ENCODE measurements at places on chromosomes 16 and 17.

DNA sequence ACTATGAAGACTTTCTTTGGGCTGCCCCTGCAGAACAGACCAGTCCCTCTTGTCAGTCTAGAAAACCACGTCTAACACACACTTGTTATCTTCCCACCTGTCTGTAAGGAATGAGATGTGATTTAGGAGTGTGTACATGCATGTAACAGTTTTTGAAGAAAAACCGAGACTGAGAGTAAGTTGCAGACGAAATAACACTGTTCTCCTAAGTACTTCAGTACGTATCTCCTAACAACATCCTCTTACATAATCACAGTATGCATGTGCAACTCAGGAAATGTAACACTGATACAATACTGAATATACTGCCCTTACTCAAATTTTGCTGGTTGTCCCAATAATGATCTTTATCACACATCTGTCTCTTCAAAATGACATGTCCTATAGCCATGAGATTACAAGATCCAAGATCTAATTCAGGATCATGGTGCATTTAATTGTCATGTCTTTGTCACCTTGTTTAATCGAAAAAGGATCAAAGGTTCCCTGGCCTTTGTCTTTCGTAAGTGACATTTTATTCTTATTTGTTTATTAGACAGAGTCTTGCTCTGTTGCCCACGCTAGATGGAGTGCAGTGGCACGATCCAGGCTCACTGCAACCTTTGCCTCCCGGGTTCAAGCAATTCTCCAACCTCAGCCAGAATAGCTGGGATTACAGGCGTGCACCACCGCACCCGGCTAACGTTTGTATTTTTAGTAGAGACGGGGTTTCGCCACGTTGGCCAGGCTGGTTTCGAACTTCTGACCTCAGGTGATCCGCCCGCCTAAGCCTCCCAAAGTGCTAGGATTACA is 25.6 kb downstream of the CREBBP start:
- DNase-seq, result no peak

- no peak for DNase-seq
Measured at GRCh38 chr17:79746889-79747507, 16.3 kb downstream of the ENPP7 start.

DNA sequence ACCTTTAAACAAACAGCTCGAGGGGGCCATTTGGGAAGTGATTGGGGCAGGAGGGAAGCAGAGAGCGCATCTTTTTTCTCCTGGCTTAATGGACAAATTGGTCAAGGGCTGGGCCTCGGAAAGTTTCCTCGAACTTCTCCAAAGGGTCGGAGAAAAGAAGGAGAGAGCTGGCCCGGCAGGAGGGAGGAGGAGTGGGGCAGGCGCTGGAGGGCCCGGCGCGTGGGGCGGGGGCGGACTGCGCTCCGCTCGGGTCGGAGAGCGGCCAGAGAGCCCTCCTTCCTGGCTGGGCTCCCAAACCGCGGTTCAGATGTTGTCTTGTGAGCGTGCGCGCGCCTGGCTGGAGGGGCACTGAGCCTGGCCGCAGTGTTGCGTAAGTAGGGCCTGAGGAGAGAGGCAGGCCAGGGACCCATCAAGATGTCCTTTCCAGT is 1.2 kb downstream of the MMP2 start:
- no peak for DNase-seq

DNA sequence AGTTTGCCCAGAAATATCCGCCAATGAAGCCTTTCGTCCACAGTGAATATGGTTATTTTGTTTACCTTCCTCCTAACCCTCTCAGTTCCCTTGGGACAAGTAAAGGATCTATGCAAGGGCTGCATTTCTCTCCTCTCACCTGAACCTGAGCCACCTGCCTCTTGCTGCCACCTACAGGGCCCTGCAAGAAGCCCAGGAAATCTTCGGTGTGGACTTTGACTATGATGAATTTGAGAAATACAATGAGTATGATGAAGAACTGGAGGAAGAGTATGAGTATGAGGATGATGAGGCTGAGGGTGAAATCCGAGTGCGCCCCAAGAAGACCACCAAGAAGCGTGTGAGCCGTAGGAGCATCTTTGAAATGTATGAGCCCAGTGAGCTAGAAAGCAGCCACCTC is 14.0 kb downstream of the SUPT6H start:
- DNase-seq, result no peak

DNA sequence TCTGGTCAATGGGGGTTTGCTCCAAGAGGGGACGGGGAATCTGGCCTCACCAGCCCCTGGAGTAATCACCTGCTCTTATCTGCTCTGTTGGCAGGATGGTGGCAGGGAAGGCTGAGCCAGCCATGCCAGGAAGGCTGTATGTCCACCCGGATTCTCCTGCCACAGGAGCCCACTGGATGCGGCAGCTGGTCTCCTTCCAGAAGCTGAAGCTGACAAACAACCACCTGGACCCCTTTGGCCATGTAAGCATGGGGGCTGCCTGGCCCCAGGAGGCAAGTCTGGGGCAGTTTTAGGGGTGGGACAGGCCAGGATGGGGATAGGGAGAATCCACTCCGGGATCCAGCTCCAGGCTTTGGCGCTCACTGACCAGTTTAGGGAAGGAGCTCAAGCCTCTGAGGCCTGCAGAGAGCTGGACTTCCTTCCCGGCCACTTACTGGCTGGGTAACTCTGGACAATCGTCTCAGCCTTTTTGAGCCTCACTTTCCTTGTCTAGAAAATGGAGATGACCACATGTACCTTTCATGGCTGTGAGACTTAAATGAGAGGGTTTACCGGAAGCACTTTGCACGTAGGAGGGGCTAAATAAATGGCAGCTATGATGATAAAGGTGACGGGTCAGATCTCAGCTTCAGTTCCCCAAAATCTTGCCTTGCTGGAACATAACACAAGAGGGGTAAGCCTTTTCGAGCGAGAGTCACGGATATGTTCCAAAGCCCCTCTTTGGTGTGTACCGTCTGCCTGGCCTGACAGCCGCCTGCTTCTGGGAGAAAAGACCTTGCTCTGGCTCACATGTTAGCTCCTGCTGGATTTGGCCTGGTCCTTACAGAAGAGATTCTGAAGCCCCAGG is 15.4 kb downstream of the TBX4 start:
- no peak for DNase-seq

DNA sequence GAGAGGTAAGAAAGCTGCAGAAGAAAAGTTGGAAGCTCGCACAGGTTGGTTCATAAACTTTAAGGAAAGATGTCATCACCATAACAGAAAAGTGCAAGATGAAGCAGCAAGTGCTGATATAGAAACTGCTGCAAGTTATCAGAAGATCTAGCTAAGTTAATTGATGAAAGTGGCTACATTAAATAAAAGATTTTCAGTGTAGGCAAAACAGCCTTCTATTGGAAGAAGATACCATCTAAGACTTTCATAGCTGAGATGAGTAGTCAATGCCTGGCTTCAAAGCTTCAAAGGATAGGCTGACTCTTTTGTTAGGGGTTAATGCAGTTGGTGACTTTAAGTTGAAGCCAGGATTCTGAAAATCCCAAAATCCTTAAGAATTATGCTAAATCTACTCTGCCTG is 24.0 kb downstream of the CYLD start:
- no peak for DNase-seq

- no peak for DNase-seq
Measured at GRCh38 chr17:77803726-77804125, 154.8 kb upstream of the TNRC6C start.

DNA sequence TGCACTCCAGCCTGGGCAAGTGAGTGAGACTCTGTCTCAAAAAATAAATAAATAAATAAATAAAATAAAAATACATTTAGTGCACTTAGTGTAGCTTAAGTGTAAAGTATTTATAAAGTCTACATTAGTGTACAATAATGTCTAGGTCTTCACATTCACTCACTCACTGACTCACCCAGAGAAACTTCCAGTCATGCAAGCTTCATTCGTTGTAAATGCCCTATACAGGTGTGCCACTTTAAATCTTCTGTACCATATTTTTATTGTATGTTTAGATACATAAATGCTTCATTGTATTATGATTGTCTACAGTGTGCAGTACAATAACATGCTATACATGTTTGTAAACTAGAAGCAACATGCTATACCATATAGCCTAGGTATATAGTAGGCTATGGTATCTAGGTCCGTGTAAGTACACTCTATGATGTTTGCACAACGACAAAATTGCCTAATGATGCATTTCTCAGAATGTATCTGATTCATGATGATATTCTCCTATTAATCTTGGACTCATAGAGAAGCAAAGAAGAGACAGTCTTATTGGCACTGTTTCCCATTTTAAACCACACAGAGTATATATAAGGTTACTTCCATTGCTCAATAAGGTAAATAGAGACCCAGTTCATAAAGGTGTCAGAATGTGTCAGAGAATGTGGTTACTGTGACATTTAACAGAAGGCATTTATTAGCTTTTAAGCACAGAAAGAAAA is 1314.9 kb downstream of the CDH11 start:
- DNase-seq, result no peak

- DNase-seq, result no peak
Measured at GRCh38 chr16:86041807-86042206, 142.8 kb downstream of the IRF8 start.

GRCh38 chr17:7825206-7825990 is 8.6 kb upstream of the KDM6B start:
- DNase-seq, result no peak

- no peak for DNase-seq
Measured at GRCh38 chr17:40093580-40094201, 6.7 kb downstream of the NR1D1 start.

- no peak for DNase-seq
Measured at GRCh38 chr17:63928172-63928666, 3.9 kb downstream of the CD79B start.

DNA sequence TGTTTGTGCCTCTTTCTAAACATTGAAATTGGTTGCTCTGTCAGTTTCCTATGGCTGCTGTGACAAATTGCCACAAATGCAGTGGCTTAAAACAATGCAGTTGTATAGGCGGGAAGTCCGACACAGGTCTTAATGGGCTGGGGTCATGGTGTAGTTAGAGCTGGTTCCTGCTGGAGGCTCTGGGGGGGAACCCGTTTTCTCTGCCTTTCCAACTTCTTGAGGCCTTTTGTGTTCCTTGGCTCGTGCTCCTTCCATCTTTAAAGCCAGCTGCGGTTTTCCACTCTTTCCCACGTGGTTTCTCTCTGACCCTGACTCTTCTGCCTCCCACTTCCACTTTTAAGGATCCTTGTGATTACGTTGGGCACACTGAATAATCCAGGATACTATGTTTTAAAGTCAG is 12.5 kb downstream of the EPN2 start:
- no peak for DNase-seq

GRCh38 chr16:48613061-48613957 is 3.3 kb upstream of the N4BP1 start:
- peak; percentile 73 for DNase-seq

- peak; percentile 49 for DNase-seq
Measured at GRCh38 chr17:8225813-8226535, 15.6 kb upstream of the AURKB start.

DNA sequence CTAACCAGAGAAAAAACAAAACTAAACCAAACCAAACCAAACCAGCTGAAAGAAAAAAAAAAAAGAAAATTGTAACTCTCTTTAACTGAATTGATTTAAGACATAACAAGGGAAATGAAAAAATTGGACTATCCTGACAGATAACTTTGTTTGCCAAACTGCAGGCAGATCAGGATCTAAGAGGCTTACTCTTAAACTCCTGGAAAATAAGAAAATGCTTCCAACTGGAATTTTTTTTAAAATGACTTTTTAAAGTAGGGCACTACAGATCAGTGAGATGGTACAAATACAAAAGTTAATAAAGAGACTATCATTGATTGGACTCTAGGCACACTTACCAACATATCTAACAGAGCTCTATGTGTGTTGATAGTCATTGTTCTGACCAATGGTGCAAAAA is 125.5 kb upstream of the KCNJ16 start:
- DNase-seq, result no peak

- no peak for DNase-seq
Measured at GRCh38 chr16:73113336-73113735, 65.4 kb upstream of the ZFHX3 start.

- DNase-seq, result no peak
Measured at GRCh38 chr17:22265807-22266206, 573.5 kb downstream of the KCNJ18 start.

DNA sequence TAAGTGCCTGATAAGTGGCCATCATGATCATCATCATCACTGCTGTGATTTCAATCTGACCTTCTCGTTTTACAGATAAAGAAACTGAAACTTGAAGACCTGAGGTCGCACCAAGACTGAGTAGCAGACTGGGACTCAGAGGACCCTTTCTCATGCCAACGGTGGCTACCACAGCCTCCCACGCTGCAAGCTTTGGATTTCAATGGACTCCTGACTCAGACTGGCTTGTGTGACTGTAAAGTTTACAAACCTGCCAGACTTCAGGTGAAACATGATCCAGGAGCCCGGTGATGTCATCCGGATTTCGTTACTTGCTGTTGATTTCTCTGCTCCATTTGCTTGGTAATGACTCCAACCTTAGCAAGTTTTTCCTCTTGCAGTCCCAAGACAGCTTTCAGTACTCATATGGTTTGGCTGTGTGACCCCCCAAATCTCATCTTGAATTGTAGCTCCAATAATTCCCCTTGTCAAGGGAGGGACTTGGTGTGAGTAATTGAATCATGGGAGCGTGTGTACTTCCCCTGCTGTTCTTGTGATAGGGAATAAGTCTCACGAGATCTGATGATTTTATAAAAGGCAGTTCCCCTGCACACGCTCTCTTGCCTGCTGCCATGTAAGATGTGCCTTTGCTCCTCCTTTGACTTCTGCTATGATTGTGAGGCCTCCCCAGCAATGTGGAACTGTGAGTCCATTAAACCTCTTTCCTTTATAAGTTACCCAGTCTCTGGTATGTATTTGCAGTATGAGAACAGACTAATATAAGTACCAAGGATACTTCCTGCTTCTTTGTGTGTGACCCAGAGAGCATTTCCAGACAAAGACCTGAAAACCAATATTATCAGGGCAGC is 26.7 kb upstream of the IRX6 start:
- no peak for DNase-seq

DNA sequence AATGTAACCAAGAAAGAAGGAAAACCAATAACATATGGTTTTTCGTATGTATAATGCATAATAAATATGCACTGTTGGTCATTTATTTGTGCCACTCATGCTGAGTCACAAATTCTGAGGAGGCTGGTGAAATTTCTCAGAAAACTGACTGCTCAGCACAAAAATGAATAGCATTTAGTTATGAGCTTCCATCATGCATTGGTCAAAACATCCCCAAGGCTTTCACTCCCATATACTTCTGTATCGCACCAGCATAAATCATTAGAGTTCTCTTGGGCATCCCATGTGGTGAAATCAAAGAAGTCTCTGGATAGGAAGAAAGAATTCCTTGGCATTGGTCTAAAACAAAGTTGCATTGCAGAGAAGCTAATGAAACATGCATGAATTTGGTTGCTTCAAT is 785.6 kb upstream of the CDH8 start:
- no peak for DNase-seq

DNA sequence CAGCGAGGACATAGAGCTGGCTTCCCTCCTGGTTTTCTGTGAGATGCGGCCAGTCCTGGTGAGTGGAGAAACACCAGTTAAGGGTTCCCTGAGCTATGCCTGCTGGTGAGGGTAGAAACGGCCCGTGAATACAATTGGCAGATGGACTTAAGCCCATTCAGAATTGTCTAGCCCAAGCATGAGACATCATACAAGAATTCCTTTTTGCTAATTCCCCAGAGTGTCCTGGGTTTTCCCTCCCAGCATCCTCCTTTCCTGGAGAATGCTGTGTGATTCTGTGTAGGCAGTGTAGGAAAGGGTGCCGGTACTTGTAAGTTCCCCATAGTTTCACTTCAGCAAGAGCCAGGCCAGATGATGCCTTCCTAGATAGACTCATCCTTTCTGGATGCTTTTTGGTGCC is 65.1 kb downstream of the SDR42E1 start:
- DNase-seq, result no peak

Measured in effector CD4-positive, alpha-beta T cell (primary cell).